ENCODE measurements at places on chromosomes 7 and 10.
A peak's percentile ranks its signal among the peaks of the same experiment; 100 is the strongest.

DNA sequence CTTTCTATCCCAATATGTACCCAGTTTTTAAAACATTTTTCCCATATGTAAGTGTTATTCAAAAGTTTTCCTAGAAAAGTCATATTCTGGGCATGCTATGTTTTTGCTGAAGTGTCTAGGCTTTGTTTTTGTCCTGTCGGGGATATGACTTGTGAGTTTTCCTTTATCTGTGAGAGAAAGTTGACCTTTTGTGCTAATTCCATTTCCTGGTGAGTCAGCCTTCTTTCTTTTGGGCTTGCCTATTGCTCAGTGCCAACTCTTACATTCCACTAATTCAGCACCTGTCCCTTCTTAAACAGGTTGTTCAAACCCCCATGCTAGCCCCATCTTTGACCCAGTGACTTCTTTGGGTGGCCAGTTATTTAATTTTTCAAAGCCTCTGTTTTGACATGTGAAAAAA is 146.2 kb downstream of the AHR start:
- no peak for DNase-seq

- no peak for DNase-seq
Measured at GRCh38 chr10:11018855-11019631, 1.4 kb downstream of the CELF2 start.

GRCh38 chr7:151426441-151426903 is 13.5 kb downstream of the CRYGN start:
- no peak for DNase-seq

- peak; percentile 13 for DNase-seq
Measured at GRCh38 chr10:89946106-89946505, 244.7 kb downstream of the KIF20B start.

DNA sequence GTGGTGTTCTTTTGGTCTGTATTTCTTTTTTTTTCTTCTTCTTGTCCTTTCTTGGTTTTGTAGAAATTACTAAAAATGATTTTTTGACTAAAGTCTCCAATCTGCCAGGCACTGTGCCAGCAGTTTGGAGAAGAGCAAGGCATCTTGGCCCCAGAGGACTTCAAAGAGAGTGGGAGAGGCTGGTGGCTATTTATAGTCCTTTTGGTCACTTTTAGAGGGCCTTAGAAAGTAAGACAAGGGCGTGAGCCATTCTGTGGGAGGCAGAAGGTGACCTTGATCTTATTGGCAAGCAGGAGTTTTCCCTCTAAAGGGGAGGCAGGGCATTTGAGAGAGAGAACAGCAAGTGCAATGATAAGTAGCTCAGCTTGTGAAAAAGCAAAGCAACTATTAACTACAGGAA is 211.9 kb downstream of the GALNT17 start:
- no peak for DNase-seq

- DNase-seq = no peak
Measured at GRCh38 chr7:82599895-82600294, 156.3 kb upstream of the CACNA2D1 start.

GRCh38 chr7:112990624-112991023 is 96.0 kb downstream of the GPR85 start:
- no peak for DNase-seq

- DNase-seq = no peak
Measured at GRCh38 chr10:118151461-118151860, 104.7 kb upstream of the RAB11FIP2 start.

GRCh38 chr7:121196286-121196685 is 132.5 kb upstream of the WNT16 start:
- no peak for DNase-seq

DNA sequence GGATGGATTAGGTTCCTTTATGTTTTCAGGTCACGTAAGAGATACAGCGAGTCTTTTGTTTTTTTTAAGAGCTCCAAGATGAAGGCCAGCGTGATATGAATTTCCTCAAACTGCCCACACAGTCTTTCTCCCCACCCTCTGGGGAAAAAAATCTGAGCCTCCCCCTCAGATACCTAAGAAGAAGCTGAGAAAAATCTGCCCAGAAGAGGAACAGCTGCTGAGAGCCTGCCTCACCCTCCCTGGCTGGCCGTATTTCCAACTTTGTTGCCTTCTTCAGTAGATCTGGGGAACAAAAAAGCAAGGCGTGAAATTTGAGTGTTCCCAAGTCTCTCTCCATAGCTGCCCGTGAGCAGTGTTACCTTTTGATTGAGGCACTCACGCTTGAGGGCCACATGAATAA is 208.1 kb downstream of the KIAA1217 start:
- no peak for DNase-seq

GRCh38 chr7:102064361-102065025 is 222.2 kb upstream of the SH2B2 start:
- DNase-seq = no peak
